ENCODE measurements at places on chromosomes 1 and 21.
A peak's percentile ranks its signal among the peaks of the same experiment; 100 is the strongest.

- no peak for DNase-seq
Observed at GRCh38 chr1:68221980-68222373, 10.3 kb downstream of the WLS start.

- no peak for DNase-seq
Observed at GRCh38 chr1:192251735-192252134, 65.1 kb upstream of the RGS21 start.

DNA sequence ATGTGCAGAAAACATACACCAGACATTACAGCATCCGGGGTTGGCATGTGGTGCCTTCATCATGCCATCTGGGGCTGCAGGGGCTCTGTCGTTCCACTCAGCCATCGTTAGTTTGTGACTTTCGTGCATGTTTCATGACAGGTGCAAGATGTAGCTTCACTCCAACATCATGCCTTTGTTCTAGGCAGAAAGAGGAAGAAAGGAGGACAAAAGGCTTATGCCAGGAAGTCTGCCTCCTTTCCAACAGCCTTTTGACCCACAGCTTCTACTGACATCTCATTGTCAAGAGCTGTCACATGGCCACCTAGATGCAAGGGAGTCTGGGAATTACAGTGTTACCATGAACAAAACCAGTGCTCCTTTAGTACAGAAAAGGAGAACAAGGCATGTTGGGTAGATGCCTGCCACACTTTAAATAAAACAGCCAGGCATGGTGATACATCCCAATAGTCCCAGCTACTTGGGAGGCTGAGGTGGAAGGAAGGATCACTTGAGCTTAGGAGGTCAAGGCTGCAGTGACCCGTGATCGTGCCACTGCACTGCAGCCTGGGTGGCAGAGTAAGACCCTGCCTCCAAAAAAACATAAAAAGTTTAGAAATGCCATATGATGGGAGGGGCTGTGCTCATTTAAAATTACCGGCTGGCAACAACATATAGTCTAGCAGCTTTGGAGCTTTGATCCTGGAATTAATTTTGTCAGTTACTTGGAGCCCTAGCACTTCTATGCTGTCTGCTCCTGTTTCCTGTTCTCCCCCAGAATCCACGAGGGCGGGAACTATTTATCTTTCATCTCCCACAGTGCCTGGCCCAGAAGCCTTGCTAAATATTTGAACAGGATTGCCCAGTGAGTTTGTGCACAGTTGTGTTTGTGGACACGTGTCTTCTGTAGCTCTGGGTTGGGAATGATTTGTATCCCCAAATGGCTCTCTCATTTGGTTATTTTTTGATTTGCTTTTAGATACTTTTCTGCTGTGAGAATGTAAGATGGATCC is 7.4 kb downstream of the DOP1B start:
- peak; percentile 53 for DNase-seq

- DNase-seq: no peak
Observed at GRCh38 chr21:32529679-32530078, 55.6 kb downstream of the TCP10L start.

GRCh38 chr1:2530513-2531361 is 674 bp upstream of the HES5 start:
- peak; percentile 60 for DNase-seq

All from OCI-M1 (cell line).